ENCODE measurements at places on chromosomes 12 and 14.
A peak's percentile ranks its signal among the peaks of the same experiment; 100 is the strongest.

DNA sequence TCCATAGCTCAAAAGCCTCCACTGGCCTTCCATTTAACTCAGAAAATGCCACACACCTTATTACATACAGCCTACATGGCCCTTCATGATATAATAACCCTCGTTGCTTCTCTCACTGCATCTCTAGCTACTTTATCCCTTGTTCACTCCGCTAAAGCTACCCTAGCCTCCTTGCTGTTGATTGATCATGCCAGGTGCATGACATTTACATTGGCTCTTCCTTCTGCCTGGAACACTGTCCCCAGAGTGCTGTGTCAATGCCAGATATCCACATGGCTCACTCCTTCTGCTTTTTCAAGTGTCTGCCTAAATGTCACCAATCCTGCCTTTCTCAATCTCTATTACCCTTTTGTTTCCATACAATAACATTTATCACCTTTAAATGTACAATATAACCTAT, 58.3 kb downstream of the CAND1 start:
- DNase-seq = no peak

GRCh38 chr14:22174412-22175277, 414.4 kb downstream of the DAD1 start:
- DNase-seq = no peak

GRCh38 chr12:47139000-47139681, 59.4 kb upstream of the AMIGO2 start:
- DNase-seq = no peak

DNA sequence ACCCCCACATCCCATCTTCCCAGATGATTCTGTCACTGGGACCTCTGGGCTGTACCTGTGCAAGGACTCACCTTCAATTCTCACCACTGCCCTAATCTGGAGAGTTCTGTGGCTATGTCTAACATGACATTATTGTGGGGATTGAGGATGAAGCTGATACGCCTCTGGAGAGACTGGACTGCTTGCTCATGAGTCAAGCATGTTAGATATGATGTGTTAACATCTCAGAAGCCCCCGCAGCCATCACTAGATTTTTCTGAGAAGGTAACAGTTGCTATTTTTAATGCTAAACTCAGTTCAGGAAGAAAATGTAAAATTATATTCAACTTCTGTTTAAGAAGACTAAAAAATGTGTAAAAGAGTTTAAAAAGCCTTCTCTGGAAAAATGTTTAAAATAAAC, 25.7 kb downstream of the JKAMP start:
- no peak for DNase-seq

DNA sequence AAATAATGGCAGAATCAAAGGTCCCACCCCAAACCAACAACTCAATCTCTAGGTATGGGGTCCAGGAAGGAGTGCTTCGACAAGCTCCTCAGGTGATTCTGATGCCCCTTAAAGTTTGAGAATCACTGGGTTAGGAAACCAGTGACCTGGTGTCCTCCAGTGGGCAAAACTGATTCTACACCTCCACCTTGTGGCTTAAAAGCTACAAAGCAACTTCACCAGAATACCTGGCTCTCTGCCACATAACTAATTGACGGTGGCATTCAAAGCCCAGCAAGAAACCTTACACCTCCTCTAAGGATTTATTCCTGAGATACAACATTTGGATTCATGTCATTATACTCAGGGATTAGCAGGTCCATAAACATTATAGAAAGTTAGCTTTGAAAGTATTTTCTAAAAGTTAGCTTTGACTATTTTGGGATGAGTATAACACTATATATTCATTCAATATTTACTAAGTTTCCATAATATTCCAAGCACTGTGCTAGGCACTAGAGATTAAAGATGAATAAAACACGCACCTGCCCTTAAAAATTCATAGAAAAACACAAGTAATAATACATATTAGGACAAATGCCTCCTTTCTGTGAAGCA, 45.4 kb downstream of the DCAF5 start:
- DNase-seq = peak; percentile 68

GRCh38 chr12:113103756-113104450, 31.7 kb downstream of the RASAL1 start:
- peak; percentile 95 for DNase-seq

DNA sequence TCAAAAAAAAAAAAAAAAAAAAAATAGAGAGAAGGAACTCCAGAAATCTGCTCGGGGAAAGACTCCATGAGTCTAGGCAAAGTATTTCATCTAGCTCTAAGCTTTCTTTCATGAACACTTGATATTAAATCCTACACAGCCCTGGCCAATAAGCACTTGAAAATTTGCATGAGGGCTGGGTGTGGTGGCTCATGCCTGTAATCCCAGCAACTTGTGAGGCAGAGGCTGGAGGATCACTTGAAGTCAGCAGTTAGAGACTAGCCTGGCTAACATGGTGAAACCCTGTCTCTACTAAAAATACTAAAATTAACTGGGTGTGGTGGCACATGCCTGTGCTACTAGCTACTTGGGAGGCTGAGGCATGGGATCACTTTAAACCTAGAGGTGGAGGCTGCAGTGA, 13.1 kb upstream of the METAP2 start:
- no peak for DNase-seq

DNA sequence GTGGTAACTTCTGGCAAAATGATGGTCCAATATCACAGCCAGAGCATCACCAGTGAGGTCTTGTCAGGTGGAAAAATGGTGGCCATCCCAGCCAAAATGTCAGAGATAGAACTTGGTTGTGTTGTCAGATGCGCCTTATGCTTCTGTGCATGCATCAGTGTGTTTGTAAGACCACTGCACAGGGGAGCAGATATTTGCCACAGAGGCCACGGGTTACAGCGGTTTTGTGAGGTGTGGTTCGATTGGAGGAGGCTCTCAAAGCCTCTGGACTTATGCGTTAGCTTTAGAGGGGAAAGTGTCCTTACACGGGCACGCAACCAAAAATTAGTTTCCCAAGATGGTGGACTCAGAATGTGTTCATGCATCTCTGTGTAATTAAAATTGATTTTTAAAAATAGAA, 243.8 kb downstream of the ADGRD1 start:
- DNase-seq = no peak

DNA sequence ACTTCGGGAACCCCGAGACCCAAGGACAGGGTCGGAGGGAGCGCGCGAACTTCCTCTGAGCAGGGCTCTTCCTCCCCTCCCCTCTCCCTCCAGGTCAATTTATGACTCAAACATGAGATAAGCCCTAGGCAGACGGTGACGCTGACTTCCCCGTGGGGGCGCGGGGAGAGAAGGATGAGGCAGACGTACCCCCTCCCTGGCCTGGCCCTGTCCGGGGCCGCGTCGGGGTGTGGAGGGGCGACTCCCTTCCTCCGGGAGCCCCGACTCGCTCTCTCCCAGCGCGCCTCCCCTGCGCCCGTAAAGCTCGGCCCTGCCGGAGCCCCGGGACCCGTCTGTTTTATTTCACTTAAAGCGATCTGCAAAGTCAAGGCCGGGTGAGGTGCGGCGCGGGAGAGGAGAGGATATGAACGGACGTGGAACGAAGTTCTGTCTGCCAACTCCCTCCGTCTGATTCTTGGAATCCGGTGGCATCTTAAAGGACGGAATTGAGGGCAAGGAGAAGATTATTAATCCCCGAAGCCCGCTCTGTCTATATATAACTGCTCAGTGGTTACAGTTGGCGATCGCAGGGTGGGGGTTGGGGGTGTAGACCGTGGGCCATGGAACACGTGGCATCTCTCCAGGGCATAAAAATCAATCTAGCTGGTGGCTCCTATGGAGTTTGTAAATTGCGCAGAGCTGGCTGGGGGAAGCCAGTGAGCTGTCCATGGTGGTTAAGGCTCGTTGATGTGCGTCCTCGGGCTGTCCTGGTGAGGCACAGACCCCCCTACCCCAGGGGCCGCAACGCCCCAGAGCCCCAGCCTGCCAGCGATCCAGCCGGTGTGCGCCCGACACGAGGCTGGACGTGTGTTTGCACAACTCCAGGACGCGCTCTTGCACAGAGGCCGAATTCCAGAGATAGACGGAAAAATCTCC, 2.9 kb upstream of the PTHLH start:
- DNase-seq = peak; percentile 83

GRCh38 chr14:32623300-32624093, 294.4 kb downstream of the AKAP6 start:
- no peak for DNase-seq

DNA sequence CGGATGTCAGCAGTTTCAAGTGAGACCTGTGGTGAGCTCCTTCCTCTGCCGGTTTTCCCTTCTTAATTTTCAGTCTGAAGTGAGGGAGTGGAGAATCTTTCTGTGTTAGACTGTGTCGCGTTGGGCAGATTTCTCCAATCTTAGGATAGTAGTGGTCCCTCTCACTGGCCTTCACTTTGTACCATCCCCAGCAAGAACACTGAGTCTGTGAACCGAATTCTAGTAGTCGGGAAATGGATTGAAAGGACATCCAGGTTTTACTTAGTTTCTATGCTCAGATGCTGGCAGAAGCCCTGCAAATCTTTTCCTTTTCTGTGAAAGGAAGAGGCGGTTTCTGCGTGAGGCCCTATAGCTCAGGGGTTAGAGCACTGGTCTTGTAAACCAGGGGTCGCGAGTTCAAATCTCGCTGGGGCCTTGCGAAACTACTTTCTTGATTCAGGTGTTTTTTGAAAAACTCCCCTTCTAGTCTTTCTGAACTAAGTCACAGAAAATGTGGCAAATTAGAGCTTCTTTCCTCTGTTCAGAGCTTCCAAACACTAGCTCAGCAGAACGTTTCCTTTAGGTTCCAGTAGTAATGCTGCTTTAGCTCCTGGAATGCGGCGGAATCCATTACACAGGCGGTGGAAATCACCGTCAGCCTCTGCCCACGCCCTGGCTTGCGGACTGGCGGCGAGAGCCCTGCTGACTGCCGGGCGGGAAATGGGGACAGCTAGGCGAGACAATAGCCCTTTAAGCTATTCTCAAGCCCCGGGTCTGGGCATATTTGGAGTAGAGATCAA, 2.8 kb upstream of the RNASE4 start:
- DNase-seq = peak; percentile 60

All from iPS-NIHi11 (cell line).